ENCODE measurements at places on chromosomes 1 and 21.

DNA sequence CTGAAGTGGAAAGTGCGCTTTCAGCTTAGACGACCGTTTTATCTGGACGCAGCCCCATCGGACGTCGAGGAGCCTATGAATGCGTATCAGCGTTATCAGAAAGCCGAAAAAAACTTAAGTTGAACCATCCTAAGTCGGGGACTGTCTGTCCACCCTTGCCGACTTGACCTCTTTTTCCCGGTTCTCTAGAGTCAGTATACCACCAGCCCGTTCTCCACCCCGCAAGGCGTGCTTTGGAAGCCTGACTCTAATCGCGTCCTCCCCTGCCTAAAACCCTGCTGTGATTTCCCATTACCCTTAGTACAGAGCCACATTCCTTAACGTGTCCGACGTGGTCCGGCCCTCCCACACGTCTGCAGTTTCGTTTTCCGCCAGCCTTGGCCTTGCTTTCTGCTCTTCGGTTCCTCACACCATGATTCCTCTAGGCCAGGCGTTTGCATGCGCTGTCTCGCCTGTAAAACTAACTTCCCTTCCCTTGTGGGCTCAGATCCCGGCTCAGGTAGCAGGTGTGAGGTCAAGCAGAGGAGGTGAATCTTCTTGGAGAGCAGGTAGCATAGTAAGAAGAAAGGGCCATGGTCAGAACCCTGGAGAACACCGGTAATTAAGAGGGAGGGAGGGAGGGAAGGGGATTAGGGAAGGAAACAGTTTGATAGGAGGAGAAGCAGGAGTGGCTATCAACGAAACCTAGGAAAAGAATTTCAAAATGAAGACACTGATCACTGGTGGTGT, 865 bp downstream of the ADPRS start:
- DNase-seq: no peak

- no peak for DNase-seq
These were observed 74.9 kb upstream of the CNTN2 start for GRCh38 chr1:204968135-204968534.

DNA sequence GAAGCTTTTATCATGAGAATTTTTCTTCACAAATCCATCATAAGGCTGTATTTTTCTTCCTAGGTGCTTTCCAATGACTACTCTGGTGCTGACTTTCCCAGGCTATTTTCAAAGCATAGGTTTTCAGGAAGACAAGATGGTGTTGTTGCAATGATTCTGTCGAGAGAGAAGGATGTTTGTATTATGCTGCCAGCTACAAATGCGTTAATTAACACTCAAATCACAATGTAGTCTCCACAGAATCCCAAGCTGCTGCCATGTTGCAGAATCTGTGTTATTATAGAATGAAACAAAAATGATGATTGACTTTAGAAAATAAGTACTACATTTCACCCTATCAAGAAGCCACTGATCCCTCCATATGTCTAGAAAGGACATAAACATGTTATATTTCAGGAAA, 179.5 kb upstream of the MAP1LC3C start:
- no peak for DNase-seq

DNA sequence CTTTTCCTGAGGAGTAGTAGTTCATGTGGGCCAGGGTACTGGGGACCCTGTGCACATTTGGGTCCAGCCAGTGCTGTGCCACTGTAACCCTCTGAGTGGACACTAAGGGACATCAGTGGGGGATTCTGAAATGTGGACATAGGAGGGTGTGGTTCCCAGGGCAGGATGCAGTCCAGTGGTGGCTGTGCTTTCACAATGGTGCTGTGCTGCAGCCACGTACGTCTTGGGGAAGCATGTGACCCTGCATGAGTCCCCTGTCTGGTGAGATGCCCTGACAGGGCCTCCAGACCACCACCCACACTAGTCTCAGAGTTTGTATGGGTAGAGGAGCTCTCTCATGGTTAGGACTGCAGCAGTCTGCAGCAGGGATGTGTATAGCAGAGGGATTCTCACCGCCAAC, 37.8 kb upstream of the WNT2B start:
- no peak for DNase-seq

- peak; percentile 94 for DNase-seq
These were observed 3.0 kb downstream of the AURKAIP1 start for GRCh38 chr1:1371746-1372711.

GRCh38 chr1:234148350-234148749, 224.9 kb upstream of the COA6 start:
- DNase-seq: no peak

DNA sequence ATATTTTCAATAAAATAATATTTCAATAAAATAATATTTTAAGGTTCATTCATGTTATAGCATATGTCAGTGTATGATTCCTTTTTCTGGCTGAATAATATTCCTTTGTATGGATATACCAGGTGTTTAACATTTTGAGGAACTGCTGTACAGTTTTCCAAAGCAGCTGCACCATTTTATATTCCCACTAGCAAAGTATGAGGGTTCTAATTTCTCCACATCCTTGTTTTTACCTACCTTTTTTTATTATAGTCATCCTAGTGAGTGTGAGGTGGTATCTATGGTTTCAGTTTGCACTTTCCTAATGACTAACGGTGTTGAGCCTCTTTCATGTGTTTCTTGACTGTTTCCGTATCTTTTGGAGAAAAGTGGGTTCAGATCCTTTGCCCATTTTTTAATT, 5.2 kb downstream of the DEGS1 start:
- no peak for DNase-seq

DNA sequence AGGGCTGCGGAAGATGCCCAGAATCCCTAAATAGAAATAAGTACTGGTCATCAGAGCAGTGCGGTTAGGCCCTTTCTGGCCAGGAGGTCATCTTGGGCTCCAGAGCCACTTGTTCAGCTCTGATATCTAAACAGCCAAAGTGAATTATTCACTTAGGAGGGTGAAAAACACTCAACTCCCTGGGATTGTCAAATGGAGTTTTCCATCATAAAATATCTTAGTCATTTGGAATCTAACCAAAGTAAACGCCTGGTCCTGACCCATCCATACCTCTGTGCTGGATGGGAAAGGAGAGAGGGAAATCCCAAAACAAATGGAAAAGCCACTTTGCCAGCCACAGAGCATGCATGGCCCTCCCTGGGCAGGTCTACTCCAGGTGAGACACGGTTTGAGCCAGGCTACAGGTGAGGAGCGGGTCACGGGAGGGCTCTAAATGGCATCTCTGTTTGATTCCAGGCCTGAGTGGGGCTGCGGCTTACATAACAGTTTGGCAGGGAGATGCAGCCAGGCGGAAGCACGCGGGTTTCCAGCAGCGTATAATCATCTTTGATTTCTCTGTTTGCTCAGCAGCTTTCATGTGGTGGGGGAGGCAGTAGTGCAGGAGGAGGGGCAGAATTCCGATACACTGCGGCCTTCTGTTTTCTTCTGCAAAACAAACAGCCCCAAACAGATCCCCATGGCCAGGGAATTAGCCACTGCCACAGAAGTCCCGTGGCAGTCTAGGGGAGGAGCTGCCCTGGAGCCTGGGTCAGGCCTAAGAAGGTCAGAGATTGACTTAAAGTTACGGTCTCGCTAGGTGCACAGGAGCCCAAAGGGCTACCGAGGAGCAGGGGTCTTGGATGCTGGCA, 59.1 kb upstream of the ZNF648 start:
- no peak for DNase-seq

Data from activated CD8-positive, alpha-beta memory T cell treated with anti-CD3 and anti-CD28 coated beads for 24 hours (primary cell).